ENCODE measurements at places on chromosomes 3 and 15. TPM values are rescaled to one million over a fixed set of nuclear protein-coding genes. Genes with fewer than 3 reads are reported as not detected.

DNA sequence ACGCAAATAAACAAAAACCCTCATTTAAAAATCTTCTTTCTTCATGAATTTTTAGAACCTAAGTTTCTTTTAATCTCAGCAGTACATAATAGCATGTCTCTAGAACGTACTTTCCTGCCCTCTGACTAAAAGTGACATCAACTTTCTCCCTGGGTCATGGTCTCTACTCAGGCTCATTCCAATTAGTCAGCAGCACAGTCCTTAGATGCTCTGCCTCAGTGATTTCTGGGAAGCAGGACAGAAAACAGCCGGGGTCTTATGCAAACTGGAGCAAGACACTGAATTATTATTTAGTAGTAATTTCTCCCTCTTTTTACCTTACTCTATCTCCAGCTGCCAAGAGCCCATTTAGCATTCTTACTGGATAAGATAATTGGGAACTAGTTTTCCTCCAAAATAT, 365.2 kb downstream of the TUSC7 start:
- no peak for DNase-seq

The PML gene
- polyA plus RNA-seq = 19.6 TPM

The PGBD4 gene
- 0.90 TPM for polyA plus RNA-seq

DNA sequence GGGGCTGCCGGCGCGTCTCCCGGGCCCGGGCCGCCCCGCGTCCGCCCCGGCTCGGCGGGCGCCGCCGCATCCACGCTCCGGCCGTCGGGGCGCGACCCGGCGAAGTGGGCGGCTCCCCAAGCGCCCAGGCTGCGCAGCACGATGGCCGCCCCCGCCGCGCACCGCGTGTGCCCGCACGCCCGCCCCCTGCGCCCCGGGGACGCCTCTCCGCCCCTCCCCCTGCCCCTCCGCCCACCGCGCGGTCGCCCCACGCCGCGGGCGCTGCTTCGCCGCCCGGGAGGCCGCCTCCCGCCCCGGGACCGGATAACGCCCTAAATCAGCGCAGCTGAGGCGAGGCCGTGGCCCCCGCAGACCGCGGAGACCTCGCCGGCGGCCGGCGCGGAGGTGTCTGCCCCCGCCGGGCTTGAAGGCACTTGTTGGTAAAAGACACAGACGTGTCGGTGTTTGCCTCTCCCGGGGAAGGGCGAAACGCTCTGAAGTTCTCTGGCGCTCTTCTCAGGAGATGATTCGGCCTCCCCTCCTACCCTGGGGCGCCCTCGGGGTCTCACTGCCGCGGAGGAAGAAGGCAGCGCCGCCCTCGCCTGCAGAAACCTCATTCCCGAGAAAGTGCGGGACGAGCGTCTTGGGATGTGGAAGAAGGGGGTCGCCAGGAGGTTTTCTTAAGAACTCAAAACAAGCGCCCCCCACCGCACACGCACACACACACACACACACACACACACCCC, at the start of gene BNC1:
TSS of gene BNC1 (minus strand) at position 106 of the 725 bp plus-strand sequence. CDS start at position 70, 36 bp downstream.
- DNase-seq = peak; percentile 27

The TMEM212 gene
- polyA plus RNA-seq = not detected

- no peak for DNase-seq
Measured at GRCh38 chr15:35596285-35596684, 50.3 kb upstream of the DPH6 start.

The PCSK6 gene
- polyA plus RNA-seq = 3.8 TPM

GRCh38 chr3:52286777-52287110, 884 bp upstream of the GLYCTK start:
- no peak for DNase-seq

- no peak for DNase-seq
Measured at GRCh38 chr3:60337421-60337820, 913.8 kb downstream of the FHIT start.

DNA sequence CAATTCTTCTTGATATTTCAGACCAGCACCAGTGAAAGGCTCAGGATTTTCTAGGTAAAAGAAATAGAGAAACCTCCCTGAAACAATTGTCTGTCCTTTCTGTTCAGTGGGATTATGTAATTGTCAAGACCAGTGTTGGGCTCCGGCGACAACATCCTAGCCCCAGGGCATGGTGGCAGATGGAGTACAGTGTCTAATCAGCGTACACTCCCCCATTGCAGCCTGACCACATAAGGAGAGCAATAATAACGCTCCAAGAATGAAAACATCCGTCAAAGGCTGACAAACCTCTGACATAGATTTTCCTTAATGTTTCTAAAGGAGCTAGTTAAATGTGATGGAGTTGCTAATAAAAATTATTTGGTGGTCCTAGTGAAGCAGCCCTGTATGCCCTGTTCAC, 144.6 kb downstream of the EBLN2 start:
- no peak for DNase-seq

The RETNLB gene
- polyA plus RNA-seq = not detected

GRCh38 chr15:31255732-31256377, 70.8 kb upstream of the KLF13 start:
- no peak for DNase-seq

The RARB gene
- 8.3 TPM for polyA plus RNA-seq

The SERPINI2 gene
- polyA plus RNA-seq = not detected

DNA sequence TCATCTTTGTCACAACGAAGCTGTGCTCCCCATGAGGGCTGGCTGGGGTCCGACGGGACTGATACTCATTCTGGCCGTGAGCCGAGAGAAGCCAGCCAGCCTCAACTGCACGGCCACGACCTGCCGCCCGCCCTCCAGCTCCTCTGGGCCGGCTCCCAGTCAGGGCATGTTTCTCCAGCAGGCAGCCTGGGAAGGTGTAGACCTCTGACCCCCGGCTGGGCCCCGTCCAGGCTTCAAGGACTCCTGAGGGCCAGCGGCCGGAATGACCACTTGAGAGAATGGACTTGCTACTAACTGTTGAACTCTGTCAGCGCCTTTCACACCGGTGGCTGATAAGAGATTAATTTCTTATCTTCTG, 18.1 kb upstream of the MUC4 start:
- DNase-seq = no peak

DNA sequence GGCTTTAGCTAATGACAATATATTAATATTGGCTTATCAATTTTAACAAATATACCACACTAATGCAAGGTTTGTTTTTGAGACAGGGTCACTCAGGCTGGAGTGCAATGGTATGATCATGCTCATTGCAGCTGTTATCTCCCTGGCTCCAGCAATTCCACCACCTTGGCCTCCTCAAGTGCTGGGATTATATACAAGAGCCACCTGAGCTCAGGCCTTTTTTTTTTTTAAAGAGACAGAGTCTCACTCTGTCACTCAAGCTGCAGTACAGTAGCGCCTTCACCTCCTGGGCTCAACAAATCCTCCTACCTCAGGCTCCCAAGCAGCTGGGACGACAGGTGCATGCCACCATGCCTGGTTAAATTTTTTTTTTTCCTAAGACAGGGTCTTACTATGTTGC, 11.7 kb downstream of the DLG1 start:
- DNase-seq = no peak

DNA sequence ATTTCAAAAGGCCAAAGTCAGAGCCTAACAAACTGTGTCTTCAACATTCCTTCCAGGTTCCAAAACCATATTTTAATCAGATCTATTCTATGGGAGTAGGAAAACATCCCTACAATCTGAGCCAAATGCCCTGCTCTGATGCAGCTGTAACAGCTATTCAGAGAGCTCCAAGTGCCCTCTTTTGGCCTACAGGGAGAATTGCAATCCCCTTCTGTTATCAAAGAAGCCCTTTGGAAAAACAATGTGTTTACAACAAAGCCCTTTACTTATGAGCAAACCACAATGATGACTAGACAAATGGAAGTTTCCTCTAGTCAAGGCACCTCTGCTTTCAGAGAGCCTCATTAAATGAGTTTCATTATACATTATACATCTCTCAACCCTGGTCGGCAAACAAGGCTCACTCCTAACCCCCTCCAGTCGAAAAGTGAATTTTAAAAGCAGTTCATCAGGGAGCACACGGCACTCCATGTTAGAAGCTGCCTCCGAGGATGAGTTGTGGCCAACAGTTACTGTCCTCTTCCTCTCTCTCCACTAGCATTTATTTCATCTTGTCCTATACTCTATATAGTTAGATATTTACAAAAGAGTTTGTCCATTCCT, 42.6 kb upstream of the TMCO5A start:
- DNase-seq = peak; percentile 68

GRCh38 chr15:59278120-59278519, 71.5 kb downstream of the LDHAL6B start:
- no peak for DNase-seq

GRCh38 chr3:69445498-69445897, 59.6 kb upstream of the FRMD4B start:
- no peak for DNase-seq

DNA sequence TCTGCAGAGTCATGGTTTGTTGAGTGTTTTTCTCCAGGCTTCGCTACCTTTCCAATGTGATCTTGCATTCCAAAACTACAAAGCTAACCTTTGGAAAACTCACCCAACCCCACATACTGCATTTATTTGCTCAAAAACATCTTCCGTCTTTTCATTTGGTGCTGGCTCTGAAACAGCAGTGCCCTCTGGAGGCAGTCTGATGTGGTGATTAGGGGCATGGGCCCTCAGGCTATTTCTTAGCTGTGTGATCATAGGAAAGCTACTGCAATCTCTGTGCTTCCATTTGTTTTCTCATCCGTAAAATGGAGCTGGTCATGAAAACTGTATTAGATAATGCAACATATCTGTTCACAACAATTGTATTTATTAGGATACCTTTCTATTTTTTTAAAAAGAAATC, 47.0 kb downstream of the MTHFS start:
- peak; percentile 44 for DNase-seq

DNA sequence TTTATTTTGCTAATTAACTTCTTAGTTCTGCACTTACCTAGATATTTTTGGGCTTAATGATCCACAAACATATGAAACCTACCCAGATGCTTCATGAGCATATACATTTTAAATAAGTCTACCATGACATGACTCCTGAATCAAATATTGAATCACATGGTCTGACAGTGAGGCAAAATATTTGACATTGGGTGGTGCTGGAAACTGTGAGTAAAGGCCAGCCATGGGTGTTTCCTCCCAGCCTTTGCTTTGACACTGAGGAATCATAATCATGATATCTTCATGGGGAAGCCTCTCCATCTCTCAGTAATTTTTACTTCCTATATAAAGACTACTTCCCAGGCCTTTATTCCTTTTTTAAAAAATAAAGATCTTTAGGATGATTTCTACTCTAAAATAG, 22.8 kb upstream of the SSR3 start:
- no peak for DNase-seq

The PLXND1 gene
- 67.0 TPM for polyA plus RNA-seq

The CHRNA7 gene
- polyA plus RNA-seq = 0.80 TPM

The PLA2G4E gene
- polyA plus RNA-seq = not detected

GRCh38 chr3:147962408-147963164, 553.4 kb downstream of the ZIC1 start:
- DNase-seq = no peak

- DNase-seq = peak; percentile 31
Measured at GRCh38 chr3:42216931-42217333, 49.1 kb downstream of the CCK start.

DNA sequence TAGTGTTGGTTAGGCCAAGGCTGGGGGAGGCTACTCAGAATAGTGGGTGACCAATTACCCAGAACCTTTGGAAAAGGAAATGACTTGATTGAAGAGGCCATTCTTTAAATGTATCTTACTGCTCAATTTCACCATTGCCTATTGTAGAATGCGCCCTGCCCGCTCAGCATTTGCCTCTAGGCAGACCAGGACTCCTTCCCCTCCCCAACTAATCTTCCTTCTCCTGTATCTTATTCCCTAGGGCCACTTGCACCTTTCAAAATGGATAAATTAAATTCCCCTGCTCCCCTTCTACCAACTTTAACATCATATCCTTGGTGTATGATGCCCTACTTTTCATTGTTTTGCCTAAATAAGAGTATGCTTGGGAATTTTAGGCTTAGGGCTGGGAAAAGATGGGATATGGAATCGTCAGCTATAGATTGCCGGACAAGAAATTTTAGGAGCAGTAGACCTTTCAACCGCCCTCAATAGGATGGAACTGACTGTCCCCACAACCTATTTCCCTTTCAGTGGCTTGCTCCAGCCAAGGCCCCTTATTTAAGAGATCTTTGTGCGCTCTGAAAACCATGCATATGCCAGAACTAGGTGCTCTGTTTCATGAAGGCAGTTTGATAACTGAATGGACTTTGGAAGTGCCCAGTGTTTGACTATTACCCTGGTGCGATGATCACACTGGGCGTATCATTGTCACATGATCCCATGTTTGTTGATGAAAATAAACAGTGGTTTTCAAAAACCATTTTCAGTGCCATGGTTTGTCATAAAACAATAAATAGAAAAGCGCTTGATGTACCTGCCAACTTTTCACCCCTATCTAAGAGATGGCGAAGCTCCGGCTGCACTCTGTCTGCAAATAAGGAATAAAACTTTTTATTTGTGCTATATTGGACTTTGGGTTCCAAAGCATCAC, 74.3 kb upstream of the TSEN2 start:
- DNase-seq = no peak

The ADAMTS17 gene
- 1.7 TPM for polyA plus RNA-seq

DNA sequence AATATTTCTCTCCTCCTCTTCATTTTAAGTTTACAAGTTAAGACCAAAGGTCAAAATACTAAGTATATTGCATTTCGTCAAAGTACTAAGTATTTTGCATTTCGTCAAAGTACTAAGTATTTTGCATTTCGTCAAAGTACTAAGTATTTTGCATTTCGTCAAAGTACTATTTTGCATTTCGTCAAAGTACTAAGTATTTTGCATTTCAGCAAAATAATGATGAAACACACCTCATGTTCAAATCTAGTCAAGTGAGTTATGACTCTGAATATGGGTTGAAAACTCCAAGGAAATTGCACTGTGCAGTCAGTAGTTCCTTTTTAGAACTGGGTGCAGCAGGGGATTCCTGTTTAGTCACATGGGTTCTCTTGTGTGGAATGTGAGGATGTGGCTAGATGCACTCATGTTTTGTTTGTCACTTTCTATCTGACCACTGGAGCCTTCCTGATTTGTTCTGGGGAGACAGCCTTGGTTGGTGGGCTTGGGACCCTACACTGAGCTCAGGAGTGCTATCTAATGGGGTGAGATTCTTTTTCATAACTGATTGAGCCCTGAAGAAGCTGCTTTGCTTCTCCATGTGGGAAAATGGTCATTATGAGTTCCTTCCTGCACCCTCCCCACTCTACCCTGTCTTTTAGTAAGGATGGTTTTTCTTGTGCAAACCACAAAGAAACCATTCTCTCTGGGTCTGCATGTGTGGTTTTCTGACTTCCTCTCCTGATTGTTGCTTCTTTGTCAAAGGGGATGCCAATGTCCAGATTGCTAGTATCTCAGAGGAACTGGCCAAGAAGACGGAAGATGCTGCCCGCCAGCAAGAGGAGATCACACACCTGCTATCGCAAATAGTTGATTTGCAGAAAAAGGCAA, 73.4 kb downstream of the CCK start:
- no peak for DNase-seq
